ENCODE measurements at places on chromosomes 1 and 21.
A peak's percentile ranks its signal among the peaks of the same experiment; 100 is the strongest.

DNA sequence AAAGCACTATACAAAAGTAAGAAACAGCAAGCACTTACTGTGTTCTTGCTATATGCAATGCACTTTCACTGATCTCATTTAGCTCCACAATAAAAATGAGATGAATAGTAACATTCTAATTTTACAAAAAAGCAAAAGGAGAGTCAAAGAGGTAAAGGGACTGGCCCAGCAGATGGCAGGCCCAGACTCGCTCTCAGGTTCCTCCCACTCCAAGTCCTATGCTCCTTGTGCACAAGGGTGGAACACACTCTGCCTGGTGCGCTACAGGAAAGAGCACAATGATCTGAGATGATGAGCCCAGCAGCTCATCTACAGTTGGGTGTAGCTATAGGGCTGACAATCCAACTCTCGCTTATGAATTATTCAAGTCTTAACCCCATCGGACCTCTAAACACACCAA is 94.1 kb upstream of the LYST start:
- DNase-seq: no peak

GRCh38 chr1:167482184-167482583 is 36.1 kb downstream of the CD247 start:
- DNase-seq: no peak

DNA sequence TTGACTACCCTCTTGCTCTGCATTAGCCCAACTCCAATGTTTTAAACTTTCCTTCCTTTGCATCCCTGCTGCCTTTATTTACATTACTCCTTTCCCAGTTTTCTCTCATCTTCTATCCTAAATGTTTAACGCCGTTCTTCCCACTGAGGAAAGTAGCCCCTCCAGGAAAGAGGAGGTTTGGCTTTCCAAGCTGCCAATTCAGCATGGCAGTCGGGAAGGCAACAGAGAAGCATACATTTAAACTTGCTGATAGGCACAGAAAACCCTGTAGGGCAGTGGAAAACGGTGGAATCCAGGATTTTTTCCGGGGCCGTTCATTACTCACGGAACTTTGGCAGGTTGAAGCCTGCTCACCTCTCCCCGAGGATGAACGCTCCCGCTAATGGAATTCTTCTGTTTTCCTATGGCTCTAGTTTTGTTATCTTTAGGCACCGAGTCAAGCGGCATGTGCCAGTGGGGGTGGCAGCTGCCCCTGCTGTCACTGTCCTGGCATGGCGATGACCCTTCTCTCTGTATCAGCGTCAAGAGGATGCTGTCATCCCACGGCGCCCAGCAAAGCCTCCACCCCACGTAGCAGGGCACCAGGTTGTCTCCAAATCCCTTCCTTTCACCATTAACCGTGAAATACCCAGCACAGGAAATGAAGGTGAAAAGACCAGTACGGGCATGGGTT is 48.3 kb downstream of the ZBTB18 start:
- DNase-seq: no peak

DNA sequence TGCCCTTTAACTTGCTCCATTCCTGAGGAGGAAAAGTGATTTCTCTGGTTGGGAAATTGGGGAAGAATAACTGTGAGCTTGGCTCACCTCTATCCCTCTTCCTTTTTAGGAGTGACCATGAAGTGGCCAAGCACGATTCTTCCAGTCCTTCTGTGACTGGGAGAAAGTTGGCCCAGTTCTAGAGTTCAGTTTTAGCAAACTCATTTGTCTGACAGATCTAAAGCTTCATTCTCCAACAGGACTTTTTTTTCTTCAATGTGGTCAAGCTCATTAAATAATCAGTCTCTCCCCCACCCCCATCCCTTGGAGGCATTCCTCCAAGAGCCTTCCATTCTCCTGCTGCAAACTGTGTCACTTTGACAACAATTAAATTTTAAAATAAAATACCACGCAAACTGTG is 6.4 kb upstream of the AGL start:
- no peak for DNase-seq

GRCh38 chr1:1428174-1428573 is 7.1 kb upstream of the ANKRD65 start:
- DNase-seq: no peak

GRCh38 chr1:245500546-245500945 is 345.8 kb downstream of the KIF26B start:
- DNase-seq: peak; percentile 95

DNA sequence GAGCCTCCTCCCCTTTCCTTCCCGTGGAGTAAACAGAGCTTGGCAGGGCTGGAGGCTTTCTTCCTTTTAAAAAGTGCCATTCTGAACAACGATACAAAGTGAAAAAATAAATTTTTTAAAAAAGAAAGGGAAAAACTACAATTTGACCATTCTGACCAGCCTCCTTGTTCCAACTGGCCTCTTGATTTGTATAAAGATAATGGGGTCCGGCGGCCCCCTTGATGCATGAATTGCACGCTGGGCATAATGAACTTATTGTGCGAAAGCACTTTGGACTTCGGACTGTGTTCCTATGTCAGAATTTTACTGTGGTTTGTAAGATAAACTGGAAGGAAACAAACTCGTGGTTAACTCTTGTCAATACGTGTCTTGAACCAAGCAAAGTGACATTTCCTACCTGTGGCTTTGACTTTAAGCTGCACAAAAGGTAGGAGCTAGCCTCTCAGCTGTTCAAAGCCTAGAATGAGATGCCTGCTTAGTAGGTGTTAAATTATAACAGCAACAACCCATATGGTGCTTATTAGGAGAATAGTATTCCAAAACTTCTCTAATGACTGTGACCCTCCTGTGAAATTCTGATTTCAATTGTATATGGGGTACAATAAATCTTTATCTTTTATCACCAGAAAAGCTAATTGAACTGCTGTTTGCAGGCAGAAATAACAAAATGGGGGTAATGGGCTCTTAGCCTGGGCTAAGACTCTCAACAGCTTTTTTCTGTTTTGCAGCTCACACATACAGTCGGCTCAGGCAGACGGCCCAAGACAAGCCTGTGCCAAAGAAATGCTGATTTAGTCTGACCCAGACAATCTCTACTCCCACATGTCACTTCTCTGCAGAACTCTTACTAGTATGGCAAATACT is 9.3 kb downstream of the IRF2BP2 start:
- peak; percentile 52 for DNase-seq

DNA sequence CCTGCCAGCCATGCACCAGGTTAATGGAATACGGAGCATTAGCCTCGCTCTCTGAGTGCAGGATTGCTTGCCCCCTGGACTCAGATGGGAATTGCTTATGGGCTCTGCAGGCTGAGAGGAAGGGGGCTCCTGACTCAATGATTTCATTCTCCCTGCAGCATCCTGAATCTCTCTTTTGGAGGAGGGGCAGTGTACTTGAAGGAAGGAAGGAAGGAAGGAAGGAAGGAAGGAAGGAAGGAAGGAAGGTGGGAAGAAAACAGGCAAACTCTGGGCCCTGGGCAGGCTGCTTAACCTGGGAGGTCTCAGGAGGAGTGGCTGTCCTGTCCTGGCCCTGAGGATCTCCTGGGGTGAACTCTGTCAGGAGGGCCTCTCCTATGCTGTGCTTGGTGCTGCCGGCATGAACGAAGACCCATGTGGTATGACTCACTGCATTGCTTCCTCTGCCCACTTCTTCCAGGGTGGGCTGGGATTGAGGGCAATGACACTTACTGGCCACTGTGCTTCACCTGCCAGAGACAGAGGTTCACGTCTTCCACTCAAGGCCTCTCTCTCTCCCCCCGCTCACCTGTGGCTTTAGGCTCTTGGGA is 257.1 kb upstream of the CSF3R start:
- DNase-seq: no peak

DNA sequence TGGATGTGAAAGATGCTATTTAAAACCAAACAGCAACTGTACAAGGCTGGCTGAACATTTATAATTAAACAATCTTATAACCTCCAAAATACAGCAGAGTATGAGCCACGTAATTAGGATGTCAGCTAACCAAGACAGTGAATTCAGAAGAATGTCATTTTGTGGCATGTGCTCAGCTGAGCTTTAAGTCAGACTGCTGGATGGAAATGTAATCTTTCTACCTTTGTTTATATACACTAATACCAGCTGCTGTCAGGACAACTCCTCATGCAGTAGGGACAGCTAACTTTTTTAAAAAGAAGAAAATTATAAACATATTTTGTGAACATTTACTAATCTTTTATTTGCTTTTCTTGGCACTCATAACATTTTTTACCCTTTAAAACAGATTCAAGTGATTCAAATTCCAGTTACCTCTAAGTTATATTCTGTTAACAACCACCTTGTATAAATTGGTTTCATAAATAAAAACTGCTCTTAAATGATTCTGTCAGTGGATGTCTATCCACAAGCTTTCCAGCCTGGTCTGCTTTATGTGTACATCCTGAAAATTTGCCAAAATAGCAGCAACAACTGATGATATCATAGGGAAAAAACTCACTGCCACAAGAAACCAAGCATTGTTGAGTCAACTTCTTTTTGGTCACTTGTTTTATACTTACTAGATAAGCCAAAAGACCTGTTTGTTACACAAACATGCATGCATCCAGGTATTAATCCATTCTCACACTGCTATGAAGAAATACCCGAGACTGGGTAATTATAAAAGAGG is 36.1 kb downstream of the DPH5 start:
- peak; percentile 90 for DNase-seq

DNA sequence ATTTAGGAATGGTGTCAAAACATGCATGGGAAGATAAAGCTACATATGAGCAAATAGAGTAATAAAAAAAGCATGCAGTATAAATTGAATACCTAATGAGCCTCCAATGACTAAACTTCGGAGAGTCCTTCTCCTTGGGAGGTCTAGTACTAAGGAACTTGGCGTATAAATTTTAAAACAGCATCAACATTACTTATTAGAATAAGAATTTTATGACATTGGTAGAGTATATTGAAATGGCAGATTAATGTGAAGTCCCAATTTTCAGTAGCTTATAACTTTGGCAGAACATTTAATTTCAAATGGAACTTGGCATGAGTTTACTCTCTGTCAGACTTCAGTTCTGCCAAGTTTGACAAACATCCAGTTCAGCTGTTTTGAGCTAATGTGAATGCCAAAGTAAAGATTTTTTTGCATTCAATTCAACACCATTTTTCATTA is 104.7 kb upstream of the RGS18 start:
- no peak for DNase-seq

- DNase-seq: no peak
These were observed 67.9 kb upstream of the APOBEC4 start for GRCh38 chr1:183721041-183721440.

- DNase-seq: peak; percentile 79
These were observed 7.4 kb upstream of the IRF2BP2 start for GRCh38 chr1:234617131-234617985.

DNA sequence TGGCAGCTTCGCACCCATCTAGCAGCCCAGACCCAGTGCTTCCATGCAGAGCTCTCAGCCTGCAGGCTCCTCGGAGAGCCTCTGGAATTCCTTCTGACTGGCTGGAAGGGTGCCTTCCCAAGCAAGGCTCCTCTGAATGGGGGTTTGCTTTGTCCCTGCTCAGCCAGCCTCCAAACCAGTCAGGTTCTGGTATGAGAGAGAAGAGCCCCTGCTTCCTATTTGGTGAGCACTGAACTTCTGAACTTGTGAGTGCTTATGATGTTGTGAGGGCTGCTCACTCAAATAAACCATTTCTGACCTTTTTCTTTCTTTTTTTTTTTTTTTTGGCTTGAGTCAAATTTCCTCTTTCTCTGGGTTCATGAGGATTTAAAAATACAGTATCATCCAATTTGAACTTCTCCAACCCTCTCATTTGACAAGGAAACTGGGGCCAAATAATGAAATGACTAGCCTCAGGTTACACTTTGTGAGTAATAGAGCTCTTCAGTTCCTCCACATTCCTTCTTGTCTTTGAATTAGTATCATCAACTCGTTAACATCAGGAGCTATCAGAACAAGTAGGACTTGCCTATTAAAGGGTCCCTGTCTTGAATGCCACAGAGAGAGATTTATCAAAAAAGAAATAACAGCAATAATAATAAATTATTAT is 39.6 kb downstream of the GFI1 start:
- peak; percentile 22 for DNase-seq

DNA sequence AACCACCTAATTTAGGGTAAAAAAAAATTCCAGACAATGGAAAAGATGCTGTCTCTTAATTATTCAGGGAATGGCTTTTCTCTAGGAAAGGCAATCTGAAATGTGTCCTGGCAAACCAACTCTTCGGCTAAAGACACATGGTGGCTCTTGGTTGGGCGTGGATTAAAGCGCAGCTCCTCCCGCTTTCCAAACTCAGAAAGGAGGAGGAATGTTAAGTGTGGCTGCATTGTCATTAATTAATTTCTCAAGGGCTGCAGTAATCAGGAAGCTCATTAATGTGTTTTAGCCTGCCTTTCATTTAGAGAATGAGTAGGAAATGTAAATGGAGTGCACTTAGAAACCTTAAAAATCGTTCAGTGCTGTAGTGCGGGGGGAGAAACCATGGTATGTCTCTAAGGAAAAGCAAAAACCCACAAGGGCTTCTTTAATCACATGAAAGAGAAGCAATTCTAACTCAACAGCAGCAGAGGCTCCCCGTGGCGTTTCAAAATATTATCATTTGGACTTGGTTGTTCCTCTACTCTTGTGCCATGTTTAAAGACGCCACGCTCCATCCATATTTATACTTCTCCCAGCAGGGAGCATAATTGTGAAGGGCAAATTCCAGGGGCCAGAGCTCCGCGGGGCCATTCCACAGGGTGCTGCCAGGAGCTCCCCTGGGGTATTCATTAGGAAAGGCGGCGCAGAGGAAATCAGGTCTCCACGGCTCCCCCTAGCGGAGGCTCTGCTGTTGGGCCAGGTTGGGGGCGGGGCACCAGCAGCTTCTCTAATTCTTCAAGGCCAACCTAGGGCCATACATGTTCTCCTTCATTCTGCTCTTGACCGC is 91.9 kb upstream of the SSX2IP start:
- DNase-seq: peak; percentile 43

- no peak for DNase-seq
These were observed 725 bp downstream of the GUCA2A start for GRCh38 chr1:42163536-42164503.

- DNase-seq: peak; percentile 56
These were observed 32.1 kb upstream of the EPHX4 start for GRCh38 chr1:91997607-91998195.

- no peak for DNase-seq
These were observed 11.1 kb downstream of the RSPH1 start for GRCh38 chr21:42484966-42485365.

DNA sequence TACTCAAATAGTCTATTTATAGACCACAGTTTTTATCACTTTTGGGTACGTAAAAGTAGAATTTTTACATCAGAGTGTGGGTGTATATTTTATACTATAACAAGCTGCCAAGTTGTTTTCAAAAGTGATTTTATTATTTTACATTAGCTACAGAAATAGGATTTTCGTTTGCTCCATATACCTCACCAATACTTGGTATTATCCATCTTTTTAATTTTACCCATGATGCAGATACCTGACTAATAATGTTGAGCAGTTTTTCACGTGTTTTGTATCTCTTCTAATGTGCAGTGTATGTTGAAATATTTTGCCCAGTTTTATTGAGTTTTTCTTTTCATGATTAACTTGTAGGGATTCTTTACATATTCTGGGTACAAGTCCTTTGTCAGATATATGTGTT is 379.8 kb downstream of the MATN1 start:
- no peak for DNase-seq

- DNase-seq: no peak
These were observed 27.8 kb upstream of the ZNF281 start for GRCh38 chr1:200437556-200438203.

- DNase-seq: no peak
These were observed 908 bp downstream of the CD53 start for GRCh38 chr1:110873856-110874255.

Data from amniotic epithelial cell (primary cell).